Activated T-helper 2 cell treated with anti-CD3 and anti-CD28 coated beads, Interferon-gamma antibody, Interleukin-2, Interleukin-4, amounts not matched to agents 10 μg/mL and 5 μg/mL and 100 μg/mL, durations not matched to agents 14 hours and 24 hours and 36 hours (primary cell): ENCODE measurements at places on chromosomes 5 and 9. TPM values are rescaled to one million over a fixed set of nuclear protein-coding genes. Genes with fewer than 3 reads are reported as not detected.

DNA sequence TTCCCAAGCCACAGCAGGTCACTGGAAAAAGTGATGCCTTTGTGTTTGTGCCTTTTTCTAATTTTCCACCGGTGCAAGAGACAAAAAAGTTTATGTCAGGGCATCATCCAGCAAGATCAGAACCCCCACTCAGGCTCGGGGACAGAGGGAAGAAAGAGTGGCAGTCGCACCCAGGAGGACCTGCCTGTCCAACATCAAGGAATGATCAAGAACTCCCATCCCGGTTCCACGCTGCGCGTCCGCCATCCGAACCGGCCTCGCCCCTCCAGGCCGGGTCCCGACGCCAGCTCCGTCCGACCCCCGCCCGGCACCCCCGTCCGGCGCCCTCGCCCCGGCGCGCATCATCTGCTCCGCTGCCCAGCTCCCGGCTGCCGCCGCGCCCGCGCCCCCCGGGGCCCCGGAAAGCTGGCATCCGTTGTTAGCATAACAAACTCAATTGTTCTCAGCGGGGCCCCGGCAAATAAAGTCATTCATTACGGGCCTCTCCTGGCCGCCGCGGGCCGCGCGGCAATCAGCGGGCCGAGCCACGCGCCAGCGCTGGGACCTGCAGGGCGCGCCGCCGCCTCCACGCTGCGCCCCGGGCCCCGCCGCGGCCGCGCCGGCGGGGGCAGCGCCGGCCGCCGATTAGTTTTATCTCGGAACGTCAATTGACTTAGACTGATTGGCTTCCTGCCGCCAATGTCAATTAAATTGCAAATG, 48.1 kb downstream of the PAX5 start:
- DNase-seq = no peak

OLFML2A gene
- total RNA-seq = 0.11 TPM in 1 of 2 replicates, not detected in the other

SHOC1 gene
- not detected in 2 replicates for total RNA-seq

DNA sequence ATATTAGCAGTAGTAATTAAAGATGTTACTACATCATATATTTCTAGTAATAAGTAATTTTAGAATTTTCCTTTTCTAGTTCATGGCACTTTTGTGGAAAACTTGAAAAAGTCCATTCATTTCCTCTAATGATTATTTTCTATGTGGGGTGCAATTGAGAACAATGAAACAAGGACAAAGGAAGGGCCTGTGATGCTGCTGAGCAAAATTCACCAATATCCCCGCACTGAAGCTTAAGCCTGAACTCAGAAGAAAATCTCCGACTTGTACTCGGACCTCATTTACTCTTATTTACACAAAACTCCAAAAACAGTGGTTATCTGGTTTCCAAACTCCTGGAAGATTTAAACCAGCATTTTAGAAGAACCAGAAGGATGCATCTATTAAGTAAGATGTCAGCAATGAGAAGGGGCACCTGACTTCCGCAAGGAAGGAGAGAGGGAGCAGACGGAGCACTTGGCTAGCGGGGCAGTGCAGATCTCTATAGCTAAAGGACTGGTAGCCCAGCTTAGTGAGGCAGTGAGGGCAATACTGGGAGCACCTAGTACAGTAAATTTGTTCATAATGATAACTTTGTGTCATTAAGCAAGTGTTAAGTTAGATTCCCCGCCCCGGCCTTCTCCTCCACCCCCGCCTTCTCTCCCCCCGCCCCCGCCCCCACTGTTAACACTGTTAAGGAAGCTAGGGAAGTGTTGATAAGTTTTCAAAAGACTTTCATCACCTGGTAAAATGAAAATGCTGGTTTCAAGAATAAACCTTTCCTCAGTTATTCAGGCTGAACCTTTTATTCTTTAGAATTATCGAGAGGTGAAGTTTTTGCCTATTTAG, 123.3 kb downstream of the ZSWIM6 start:
- no peak for DNase-seq

- no peak for DNase-seq
Measured at GRCh38 chr5:40717281-40717680, 37.6 kb downstream of the PTGER4 start.

PDE6A gene
- not detected in 2 replicates for total RNA-seq
